ENCODE measurements at places on chromosomes 6 and 20. TPM values are rescaled to one million over a fixed set of nuclear protein-coding genes. Genes with fewer than 3 reads are reported as not detected.

The CGAS gene
- 1.2 TPM for total RNA-seq

DNA sequence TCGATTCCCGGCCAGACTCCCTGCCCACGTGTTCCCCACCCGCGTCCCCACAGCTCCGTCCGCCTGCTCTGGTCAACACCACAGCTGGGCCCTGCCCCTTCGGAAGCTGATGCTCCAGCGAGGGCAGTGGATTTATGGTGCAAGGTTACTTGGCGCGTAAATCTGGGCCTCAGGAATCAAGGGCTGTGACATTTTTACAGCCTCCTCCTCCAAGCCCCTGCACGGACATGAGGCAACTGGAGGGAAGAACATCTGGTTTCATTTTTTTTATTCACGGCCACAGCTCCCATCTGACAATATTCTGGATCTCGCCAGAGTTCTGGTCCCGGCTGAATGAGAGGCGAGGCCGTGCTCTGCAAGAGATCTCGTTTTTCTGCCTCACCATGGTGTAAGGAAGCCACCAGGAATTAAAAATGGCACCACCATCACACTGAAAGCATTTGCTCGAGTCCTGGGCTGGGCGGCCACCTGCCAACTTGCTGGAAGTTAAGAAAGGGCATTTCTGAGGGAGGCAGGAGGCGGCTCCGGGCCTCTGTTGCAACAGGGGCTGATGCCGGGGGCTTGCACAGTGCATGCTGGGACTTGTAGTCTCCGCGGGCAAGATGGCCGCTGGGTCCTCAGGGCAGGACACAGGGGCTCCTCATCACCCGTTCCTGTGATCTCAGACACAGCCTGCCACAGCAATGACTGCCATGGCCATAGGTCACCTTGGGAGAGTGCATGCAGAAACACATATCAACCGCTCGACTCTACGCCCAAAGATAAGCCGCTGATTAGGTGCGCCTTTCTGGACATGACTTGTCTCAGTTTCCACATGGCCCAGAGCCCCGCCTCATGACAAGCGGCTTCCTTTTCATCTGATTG is 148.5 kb downstream of the LY86 start:
- no peak for DNase-seq

- no peak for DNase-seq
Observed at GRCh38 chr6:34773916-34774315, 16.6 kb downstream of the SNRPC start.

- DNase-seq: no peak
Observed at GRCh38 chr20:22226849-22227700, 357.3 kb downstream of the FOXA2 start.
